ENCODE measurements at places on chromosomes 5 and 9.

- no peak for DNase-seq
Observed at GRCh38 chr5:10885026-10885425, 124.0 kb upstream of the DAP start.

DNA sequence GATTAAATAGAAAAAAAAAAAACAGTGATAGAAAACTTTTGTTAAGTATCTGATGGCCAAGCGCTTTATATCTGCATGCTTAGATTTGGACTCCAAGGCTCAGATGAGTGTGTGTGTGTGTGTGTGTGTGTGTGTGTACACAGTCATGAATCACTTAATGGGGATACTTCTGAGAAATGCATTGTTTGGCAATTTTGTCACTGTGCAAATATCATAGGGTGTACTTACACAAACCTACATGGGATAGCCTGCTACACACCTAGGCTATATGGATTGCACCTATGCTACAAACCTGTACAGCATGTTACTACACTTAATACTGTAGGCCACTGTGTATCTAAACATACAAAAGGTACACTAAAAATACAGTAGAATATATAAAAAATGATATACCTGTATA is 635.6 kb upstream of the NUDT12 start:
- DNase-seq = no peak

DNA sequence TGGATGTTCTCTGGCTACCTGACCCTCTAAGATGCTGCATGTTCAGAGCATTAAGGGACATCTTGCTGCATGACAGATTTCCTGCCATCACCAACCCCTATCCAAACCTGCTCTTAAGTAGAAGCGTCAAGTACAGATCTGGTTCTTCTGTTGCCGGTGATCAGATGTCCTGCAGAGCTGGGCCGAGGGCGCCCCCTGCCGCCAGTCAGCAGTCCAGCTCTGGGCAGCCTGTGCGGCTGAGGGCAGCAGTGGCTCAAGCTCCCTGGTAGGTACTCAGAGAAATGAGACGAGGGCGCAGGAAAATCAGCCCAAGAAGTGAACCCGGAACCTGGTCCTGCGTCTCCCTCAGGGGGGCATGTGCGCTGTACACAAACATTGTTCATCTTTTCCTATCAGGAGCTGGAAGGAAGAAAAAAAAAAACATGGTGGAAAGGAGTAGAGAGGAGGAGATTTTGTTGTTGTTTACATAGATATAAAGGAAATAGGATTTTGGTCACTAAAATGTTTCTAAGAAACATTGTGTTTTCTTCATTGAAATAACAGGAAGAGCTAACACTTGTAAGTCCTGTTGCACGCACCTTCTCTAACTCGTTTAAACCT is 95.8 kb downstream of the CFAP90 start:
- peak; percentile 73 for DNase-seq

DNA sequence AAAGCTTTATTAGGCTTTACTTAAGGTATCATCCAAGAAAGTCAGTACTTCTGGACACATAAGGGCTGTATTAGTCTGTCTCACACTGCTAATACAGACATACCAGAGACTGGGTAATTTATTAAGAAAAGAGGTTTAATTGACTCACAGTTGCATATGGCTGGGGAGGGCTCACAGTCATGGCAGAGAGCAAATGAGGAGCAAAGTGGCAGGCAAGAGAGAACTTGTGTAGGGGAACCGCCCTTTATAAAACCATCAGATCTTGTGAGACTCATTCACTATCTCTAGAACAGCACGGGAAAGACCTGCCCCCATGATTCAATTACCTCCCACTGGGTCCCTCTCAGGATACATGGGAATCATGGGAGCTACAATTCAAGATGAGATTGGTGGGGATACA is 49.2 kb upstream of the SLC44A1 start:
- no peak for DNase-seq

- no peak for DNase-seq
Observed at GRCh38 chr5:132239776-132240175, 12.1 kb upstream of the P4HA2 start.

DNA sequence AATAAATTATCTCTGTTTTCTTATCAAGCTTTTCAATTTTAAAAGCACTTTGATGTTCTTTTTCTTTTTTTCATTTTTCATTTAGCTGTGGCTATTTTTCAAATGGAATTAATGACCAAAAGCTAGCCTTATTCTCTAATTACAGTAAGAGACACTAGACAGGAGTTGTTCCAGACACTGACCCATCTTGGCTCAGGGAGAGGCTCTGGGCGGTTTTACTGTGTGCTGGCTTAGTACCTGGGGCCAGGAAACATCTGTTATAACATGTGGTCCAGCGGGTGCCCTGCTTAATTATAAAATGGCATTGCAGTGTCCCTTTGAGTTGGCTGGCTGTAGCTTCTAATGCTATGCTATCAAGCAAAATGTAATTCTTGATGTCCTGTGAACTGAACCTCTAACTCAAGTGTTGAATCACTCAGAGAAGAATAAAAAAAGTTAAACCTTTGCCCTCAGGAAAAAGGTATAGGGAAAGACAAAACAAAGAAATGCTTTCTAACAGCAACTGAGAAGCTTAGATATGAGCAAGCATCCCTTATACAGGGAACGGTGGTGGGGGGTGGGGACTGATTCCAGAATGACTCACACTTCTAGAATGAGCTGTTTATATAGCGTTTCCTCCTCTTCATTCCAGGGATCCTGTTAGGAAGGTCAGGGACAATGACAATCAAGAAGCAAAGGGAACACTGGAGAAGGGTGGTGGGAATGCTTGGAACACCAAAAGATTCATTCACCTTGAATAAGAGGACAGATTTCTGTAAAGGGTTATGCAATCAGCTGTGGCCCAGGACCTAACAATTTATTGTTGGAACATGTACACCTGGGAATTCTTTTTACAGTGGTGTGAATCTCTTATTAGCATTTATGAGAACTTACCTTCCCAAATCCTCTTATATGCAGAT is 58.7 kb upstream of the NFIB start:
- no peak for DNase-seq

DNA sequence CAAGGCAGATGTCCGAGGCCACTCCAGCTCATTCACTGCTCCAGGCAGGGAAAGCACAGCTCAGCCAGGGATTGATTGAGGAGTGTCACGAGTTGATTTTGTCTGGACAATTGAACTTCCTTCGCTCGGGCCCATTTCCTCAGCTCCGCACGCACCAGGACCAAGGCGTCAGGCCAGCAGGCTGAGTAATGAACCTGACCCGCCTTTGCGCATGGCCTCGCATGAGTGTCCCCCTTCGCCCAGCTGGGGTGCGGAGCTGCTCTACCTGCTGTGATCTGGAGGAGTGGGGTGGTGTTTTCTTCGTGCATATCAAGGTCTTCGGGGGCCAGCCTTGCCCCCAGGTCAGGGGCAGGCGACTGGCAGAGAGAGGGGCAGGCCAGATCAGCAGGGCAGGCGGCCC is 44.0 kb downstream of the VAV2 start:
- DNase-seq = no peak

DNA sequence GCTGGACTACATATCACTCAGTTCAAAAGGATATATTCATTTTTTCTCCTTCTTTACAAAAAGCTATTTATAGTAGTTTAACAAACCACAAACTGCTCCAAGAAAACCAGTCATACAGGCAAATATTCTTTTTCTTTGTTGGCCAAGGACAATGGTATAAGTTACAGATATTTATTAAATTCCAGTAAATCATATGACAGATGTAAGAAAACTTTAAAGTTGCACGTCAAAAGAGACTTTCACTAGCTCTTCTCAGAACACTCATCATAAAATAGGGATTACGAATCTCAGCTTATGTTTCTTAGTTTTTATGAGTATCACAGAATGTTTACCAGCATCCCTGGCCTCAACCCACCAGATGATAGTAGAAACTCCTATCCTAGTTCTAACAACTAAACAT is 67.2 kb downstream of the ANKRD31 start:
- DNase-seq = no peak

DNA sequence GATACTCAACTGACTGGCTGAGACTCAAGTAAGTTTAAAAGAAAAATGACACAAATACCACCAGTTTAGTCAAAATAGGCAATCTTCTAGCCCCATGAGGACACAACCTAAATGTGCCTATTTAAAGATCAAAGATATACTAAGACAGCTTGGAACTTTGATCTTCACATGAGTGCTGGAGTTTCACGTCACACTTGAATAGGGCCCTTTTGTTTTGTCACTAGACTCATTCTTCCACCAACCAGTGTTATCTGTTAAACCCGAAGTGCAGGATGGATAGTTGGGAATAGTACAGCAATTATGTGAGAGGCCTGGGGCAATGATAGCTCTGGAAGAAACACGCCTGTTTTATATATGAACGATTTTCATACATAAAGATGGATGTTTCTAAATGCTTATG is 792.8 kb upstream of the NUDT12 start:
- DNase-seq = no peak

- DNase-seq = no peak
Observed at GRCh38 chr9:123589361-123590239, 233.6 kb downstream of the CRB2 start.

- DNase-seq = no peak
Observed at GRCh38 chr5:61026004-61026403, 81.0 kb downstream of the NDUFAF2 start.

DNA sequence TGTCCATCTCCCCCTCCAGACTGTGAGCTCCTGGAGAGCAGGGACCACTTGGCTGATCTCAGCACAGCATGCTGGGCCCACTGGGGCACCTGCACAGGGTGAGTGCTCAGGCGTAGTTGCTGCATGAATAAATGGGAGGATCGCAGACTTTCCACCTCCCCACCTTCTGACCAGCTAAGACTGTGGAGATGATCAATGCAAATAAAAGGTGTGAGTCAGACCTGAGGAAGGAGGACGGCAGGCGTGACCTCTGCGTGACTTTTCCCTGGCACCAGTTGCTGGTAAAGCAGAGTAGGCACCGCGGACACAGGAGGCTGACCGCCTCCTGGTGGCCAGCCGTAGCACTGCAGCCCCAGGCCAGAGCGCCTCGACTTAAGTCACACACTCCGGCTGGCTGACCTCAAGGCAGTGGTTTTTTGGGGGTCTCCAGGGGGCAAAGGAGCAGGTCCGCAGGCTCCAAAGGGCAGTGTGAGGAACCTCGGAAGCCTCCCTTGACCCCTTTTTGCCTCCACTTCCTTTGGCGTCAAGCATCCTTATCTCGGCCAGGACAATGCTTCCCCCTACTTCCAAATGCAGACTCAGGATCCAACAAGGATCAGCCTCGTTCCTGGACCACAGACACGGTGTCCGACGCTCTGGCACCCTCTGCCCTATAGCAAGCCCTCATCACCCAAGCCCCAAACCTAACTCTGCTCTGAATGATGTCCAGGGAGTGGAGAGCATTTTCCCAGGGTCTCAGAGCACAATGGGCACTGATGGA is 12.7 kb upstream of the TDRD7 start:
- peak; percentile 8 for DNase-seq

GRCh38 chr9:114798780-114799427 is 6.9 kb downstream of the TNFSF15 start:
- DNase-seq = no peak

DNA sequence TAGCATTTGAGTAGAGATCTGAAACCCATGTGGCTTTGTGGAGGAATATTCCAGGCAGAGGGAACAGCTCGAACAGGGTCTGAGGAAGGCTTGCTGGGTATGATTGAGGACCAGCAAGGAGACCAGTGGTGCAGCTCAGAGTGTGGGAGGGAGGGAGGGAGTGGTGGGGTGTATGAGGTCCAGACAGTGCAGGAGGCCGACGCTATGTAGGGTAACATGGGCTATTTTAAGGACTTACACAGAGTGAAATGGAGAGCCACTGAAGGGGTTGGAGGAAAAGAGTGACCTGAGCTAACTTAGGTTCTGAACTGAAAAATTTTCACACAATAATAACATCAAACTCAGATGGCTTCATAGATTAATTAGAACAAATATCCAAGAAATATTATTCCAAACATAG is 41.9 kb downstream of the HMGXB3 start:
- DNase-seq = no peak

DNA sequence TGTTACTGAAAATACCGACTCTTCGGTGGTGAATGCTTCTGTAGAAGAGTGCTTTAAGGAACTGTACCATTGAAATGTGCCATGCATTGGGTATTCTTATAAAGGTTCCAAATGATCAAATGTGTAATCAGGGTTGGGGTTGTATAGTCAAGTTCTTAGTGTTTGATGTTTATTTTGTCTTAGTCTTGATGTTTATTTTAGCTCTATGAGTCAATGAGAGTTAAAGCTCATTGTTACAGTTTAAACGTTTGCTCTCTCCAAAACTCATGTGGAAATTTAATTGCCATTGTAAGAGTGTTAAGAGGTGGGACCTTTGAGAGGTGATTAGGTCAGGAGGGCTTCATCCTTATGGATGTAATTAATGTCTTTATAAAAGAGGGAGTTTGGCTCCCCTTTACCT is 153.0 kb downstream of the FER start:
- DNase-seq = no peak

DNA sequence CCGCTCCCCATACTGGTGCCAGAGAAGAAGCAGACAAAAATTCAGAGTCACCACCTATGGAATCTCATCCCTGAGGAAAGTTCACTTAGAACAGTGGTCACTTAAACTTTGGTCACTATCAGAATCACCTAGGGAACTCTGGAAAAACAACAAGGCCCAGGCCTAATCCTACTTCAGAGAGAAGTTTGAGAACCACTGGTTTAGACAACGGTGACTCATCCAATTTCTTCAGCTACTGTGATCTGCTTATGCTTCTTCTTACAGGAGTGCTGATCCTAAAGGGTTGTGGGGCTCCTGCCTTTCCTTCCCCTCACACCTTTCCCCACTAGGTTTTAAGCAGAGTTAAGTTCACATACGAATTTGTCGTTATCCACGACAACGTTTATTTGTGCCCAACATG is 194.7 kb upstream of the KLF4 start:
- no peak for DNase-seq

DNA sequence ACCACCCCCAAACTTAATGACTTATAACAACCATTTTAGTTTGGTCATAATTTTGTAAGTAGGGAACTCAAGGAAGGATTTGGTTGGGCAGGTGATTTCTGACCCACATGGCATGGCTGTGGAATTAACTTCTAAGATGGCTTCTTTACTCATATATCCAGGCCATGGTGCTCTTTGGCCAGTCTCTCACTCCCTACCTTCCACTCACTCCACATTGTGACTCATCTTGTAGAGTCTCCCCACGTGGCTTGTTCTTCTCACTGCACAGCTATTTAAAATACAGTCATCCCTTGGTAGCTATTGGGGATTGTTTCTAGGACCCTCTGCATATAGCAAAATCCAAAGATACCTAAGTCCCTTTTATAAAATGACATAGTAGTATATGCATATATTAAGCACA is 76.6 kb upstream of the MAST4 start:
- DNase-seq = no peak

DNA sequence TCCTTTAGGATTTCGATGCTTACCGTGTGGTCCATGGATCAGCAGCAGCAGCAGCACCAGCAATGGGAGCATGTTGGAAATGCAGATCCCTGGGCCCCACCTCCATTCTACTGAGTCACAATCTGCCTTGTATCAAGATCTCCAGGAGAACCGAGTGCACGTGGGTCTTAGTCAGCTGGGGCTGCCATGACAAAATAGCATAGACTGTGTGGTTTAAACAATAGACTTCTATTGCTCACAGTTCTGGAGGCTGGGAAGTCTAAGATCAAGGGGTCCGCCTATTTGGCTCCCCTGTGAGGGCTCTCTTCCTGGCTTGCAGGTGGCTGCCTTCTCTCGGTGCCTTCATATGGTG is 1.3 kb upstream of the PROP1 start:
- DNase-seq = no peak

- no peak for DNase-seq
Observed at GRCh38 chr9:129712634-129713401, 40.0 kb downstream of the PTGES start.
